ENCODE measurements at places on chromosomes 12 and 14.

DNA sequence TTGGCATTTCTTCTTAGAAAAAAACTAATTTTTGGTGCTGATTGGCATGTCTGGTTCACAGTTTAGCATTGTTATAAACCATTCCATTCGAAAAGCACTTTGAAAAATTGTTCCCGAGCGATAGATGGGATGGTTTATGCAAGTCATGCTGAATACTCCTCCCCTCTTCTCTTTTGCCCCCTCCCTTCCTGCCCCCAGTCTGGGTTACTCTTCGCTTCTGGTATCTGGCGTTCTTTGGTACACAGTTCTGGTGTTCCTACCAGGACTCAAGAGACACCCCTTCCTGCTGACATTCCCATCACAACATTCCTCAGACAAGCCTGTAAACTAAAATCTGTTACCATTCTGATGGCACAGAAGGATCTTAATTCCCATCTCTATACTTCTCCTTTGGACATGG lies 20.1 kb upstream of the TIGAR start:
- DNase-seq, result no peak

GRCh38 chr12:6285063-6285477 lies 25.4 kb upstream of the PLEKHG6 start:
- no peak for DNase-seq

DNA sequence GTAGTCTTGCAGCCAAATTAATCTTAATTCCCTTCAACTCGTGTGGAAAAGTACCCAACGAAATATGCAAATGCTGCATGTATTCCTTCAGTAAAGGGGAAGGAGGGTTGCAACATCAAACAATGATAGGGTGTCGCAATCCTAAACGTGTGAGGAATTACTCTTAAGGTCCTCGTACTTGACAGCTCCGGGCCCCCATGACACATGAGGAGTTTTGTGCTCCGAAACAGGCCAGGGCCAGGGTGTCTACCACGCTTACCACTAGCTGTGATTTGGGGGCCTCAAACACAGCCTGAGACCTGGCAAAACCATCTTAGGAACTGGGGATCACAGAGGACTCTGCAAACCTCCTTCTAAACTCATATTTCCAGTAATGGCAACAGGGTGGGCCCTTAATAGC lies 20.4 kb downstream of the FOS start:
- no peak for DNase-seq

DNA sequence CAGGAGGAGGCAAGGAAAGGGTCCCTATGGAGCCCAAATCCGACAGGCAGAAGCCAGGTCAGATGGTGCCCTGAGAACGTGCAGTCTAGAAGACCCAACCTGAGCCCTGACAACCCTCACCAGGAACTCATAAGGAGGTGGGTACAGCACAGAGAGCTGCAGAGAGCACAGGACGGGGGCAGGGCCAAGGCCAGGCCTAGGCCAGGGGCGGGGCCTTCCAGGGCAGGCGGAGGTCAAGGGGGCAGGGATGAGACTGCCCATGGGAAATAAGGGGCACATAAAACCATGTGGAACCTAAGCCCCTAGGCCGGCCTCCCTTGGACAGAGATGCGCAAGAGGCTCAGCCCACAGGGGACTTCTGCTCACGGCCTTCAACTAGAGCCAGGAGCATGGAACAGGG lies 45.1 kb downstream of the SSH1 start:
- no peak for DNase-seq

GRCh38 chr14:90979515-90979914 lies 80.9 kb downstream of the RPS6KA5 start:
- no peak for DNase-seq
